ENCODE measurements at places on chromosomes 12 and 14.

- no peak for DNase-seq
Measured at GRCh38 chr14:91315844-91316267, 71.4 kb upstream of the GPR68 start.

DNA sequence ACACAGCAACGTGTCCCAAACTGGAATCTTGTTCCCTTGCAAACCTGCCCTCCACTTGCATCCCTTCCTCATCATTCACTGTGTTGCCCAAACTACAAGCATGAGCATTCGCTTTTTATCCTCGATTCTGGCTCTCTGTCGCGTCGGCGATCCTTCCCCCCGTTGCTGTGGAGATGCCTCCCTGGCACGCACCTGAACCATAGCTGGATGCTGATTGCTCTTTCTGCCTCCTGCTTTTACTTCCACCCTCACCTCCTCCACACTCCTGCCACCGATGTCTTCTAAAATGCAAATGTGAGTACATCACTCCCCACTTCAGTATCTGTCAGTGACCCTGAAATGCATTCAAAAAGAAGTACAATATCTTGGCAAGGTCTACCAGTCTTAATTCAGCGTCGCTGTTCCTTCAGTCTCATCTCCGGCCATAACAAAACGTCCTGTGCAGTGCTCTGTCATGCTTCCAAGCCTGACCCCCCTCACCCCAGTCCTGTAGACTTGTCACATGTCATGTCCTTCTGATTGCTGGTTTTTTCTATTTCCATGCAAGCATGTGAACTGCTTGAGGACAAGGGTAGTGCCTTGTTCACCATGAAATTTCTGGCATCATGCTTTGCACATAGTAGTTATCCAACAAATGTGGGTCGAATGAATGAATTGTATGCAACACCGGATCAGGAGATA is 2.5 kb upstream of the PPP2R5C start:
- DNase-seq, result no peak

DNA sequence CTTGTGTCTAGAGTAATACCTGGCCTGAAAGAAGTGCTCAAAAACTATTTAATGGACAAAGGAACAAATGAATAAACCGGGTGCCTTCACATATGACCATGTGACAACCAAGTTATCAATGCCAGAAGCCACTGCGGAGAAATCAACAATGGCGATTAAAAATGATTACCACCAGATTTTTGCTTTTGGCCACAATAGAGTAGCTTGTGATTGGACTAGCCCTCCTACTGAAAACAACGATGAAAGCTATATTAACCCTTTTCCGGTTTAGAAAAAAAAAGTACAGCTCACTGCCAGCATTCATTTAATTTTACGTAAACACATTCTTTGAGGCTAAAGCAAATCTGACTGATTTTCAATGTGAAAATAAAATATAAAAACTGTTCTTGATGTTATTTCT is 41.6 kb upstream of the TTC7B start:
- DNase-seq, result no peak

DNA sequence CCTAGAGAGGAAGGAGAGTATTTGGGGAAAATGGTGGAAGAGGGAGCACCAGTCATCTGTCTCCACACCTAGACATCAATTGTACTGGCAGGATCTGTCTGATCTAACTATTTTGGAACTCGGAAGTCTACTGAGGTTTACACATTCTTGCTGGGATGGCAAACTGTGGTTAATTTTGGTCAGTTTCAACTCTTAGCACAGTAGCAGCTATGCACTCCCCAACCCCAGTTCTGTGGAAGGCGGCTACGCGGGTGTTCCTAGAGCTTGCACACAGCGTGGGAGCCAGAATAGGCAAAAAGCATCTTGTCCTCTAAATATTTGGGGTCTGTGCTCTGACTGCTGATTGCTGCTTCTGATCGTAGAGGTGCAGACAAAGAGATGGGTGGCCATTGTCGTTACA is 33.8 kb downstream of the TECPR2 start:
- no peak for DNase-seq

- DNase-seq, result no peak
Measured at GRCh38 chr12:99092100-99092851, 447.2 kb downstream of the APAF1 start.

GRCh38 chr12:90770861-90771260 is 184.1 kb downstream of the CCER1 start:
- DNase-seq, result no peak

DNA sequence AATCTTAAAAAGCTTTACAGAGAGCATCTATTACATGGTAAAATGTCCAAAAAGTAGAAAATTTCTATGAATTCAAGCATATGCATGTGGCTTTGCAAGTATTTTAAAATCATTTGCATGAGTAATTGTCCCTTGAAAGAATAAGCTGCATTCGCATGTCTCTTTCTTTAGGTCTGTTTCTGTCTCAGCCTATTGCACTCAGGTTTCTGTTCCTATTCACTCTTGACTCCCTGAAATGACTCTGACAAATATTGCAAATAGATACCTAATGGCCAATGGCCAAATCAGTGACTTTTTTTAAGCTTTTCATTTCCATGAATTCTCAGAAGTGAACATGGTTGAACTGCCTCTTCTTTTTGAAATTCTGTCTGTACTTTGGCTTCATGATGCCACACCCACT is 6.4 kb upstream of the TTC8 start:
- no peak for DNase-seq

DNA sequence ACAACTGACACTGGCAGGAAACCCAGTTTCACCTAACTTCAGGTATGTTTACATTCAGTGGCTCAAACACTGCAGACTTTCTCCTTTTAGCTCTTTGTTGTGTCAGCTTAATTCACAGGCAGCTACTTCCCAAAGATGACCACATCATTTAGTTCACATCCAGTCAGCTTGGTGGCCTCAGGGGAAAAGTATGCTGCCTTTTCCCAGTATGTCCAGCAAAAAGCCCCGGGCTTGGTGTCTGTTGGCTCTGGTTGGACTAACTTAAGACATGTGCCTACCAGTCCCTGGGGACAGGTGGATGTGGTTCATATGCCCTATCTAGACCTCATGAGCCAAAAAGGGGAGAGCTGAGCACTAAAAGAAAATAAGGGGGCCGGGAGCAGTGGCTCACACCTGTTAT is 56.4 kb downstream of the GOLGA5 start:
- no peak for DNase-seq

- DNase-seq, result no peak
Measured at GRCh38 chr14:79580414-79580813, 630.9 kb downstream of the DIO2 start.

DNA sequence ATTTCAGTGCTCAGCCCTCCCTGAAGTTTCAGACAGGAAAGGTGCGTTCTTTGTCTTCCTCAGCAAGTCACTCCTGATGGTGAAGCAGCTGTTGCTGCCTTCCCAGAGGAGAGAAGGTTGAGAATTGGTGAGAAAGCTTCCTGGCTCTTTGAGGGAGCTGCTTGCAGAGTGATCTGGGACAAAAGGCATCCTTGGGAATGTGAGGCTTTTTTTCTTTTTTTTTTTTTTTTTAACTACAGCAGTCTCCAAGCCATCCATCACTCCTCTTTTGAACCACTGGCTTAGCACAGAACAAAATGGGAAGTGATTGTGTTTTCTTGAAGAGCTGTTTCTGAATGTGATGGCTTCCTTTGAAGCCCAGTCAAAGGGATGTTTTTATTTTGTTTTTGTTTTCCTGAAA is 120.4 kb upstream of the LRIG3 start:
- no peak for DNase-seq

- DNase-seq, result no peak
Measured at GRCh38 chr12:32504591-32504990, 105.2 kb downstream of the FGD4 start.

DNA sequence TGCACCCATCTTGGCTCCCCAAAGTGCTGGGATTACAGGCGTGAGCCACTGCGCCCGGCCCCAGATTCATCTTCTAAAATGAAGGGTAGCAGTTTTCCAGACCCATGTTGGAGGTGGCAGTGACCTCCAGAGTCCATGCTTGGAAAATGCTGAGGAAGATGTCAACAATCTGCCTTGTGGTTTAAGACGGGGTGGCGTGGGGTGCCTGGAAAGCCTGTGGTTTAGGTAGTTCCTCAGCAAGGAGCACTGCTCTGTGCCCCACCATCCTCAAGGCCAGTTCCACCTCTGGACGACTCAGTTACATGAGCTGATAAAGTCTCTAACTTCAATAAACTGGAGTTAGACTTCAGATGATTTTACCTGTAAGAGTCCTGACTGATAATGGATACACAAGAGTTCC is 48.6 kb downstream of the DRAM1 start:
- DNase-seq, result no peak

DNA sequence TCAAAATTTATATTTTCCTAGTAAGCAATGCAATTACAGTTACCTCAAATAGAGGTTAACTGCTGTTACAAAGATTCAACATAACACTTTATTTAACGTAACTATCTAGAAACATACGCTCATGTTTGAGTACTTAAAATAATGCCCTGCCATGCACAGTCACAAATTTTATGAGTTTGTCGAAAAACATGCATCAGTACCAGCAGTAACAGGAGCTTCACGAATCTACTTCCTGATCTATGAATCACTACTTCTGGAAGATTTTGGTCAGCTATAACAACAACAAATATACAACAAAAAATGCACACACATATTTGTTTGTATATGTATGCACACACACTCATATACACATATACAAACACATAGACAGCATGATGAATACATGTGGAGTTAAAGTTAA is 881.8 kb downstream of the FSCB start:
- no peak for DNase-seq

- no peak for DNase-seq
Measured at GRCh38 chr12:122088179-122088810, 9.7 kb downstream of the MLXIP start.

DNA sequence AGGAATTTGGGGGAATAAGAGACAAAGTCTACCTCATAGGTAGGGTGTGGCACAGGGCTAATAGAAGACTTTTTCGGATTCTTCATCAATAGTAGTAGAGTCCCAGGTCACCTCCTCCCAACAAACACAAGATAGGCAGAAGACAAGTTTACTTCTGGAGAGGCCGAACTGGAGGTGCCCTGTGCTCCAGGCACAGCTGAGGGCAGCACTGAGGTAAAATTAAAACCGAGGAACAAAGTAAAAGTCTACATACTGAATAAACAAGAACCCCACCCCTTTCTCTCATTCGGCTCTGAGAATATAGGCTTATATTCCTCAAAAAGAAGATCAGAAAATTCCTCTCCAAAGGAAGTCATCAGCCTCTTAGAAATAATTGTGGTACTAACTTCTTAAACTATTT is 161.5 kb downstream of the SEC23A start:
- no peak for DNase-seq

DNA sequence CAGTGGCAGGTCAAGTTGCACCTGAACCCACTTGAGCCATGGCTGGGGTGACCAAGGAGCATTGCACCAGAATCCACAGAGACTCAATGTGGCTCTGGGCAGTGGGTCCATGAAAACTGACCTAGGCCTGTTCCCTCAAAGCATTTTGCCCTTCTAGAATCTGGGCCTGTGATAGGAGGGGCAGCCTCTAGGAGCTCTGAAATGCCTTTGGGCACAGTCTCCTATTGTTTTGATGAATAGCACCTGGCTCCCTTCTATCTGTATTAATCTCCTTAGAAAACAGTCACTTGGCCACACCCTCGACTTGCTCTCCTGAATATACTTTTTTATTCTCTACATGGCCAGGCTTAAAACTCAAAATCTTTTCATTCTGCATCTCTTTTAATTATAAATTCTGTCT is 14.1 kb upstream of the KRAS start:
- no peak for DNase-seq

DNA sequence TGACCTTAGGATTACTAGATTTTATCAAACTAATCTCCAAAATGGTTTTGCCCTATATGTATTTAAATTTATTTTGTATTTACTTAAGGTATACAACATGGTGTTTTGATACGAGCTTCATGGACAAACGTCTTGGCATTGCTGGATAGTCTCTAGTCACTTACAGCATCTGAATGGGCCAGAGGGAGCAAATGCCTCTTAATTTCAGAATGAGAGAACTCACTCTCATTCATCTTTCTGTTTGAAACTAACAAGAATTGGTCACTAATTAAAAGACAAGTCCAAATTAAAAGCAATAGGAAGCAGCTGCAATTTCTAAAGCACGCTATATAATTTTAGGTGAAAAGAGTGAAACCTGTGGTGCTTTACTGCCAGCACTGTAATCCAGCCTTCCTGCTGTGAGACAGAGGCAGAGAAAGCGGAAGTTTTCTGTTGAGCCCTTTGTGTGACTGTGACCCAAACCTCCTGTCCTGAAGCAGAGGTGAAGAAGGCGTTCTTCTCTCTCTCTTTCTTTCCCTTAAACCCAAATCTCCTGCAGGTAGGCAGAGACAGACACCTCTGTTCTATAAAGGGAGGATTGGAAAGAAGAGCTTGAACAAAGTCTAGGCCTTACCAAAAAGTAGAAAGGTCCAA is 184.6 kb upstream of the NAV3 start:
- DNase-seq, result no peak

All from NCI-H1092 treated with DMSO at 0.1 percent for 48 hours (cell line).